ENCODE measurements at places on chromosomes 2 and 18.

DNA sequence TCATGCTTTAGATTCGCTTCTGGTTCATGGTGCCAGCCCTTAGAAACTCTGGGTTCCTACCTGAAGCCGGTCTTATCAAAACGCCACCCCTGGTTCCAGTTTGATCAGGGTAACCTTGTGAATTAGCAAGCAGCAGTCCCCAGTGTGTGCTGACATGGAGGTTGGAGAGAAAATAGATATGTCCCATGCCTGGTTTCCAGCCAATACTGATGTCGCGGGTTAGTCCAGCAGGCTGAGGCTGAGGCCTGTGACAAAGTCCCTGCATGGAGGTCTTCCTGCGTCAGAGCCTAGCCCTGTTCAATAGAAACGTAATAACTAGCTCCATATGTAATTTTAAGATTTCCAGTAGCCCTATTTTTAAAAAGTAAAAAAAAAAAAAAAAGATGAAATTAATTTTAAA lies 28.2 kb downstream of the LPIN1 start:
- DNase-seq: no peak

- DNase-seq: no peak
Measured at GRCh38 chr2:73956218-73956865, 28.4 kb upstream of the TET3 start.

- no peak for DNase-seq
Measured at GRCh38 chr2:104840893-104841585, 12.9 kb upstream of the POU3F3 start.

DNA sequence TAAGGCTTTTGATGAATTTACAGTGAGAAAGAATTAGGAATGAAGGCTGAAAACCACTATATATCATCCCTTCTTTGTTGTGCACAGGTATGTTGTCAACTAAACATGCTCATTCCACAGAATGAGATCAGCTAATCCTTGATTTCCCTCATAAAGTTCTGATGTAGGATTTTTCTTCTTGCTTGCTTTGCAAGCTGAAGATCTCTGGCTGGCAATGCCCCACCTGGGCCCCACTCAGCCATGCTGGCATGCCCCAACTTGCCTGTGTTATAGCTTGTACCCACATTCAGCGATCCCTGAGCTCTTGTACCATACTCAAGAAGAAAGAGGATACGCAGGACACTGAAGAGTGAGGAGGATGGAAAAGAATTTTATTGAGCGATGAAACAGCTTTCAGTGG lies 18.0 kb upstream of the SERPINB11 start:
- DNase-seq: no peak

GRCh38 chr18:10006311-10006893 lies 92.6 kb downstream of the VAPA start:
- DNase-seq: no peak

- no peak for DNase-seq
Measured at GRCh38 chr2:134327367-134327766, 73.5 kb downstream of the MGAT5 start.

- no peak for DNase-seq
Measured at GRCh38 chr2:49241991-49242390, 87.7 kb upstream of the FSHR start.

- DNase-seq: peak; percentile 82
Measured at GRCh38 chr2:70789304-70790135, 923 bp downstream of the FIGLA start.

GRCh38 chr18:59990121-59990823 lies 90.5 kb downstream of the PMAIP1 start:
- DNase-seq: no peak

- no peak for DNase-seq
Measured at GRCh38 chr2:86201671-86202335, 2.5 kb downstream of the MRPL35 start.
